ENCODE measurements at places on chromosomes 2 and 18.
A peak's percentile ranks its signal among the peaks of the same experiment; 100 is the strongest.

- no peak for DNase-seq
Measured at GRCh38 chr2:189268763-189269162, 89.2 kb upstream of the COL5A2 start.

DNA sequence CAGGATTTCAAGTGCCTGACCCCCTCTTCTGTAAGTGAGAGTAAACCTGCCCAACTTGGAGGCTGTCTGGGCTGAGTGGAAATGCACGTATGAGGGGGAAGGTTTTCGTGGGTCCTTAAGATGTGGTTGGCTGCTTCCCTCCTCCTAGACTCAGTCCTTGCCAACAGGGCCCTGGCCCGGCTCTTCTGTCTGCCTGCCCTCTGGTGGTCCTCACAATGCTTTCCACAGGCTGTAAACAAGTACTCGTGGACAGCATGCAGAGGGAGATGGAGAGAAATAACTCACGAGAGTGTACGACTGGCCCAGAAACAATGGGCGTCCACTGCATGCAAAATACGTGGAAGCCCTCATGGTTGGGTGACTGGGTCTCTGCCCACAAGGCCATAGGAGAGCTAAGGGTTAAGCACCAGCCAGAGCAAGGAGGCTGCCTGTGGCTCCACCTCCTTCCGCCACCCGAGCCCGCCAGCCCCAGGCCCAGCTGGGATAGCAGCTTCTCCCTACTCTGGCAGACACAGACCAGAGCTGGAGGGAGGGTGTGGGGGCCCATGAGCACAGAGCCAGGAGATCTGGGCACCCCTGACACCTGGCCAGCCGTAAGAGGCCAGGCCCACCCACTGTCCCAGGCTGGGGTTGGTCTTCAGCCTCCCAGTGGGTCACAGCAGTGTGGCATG is 17.0 kb upstream of the ARHGEF4 start:
- DNase-seq = no peak

DNA sequence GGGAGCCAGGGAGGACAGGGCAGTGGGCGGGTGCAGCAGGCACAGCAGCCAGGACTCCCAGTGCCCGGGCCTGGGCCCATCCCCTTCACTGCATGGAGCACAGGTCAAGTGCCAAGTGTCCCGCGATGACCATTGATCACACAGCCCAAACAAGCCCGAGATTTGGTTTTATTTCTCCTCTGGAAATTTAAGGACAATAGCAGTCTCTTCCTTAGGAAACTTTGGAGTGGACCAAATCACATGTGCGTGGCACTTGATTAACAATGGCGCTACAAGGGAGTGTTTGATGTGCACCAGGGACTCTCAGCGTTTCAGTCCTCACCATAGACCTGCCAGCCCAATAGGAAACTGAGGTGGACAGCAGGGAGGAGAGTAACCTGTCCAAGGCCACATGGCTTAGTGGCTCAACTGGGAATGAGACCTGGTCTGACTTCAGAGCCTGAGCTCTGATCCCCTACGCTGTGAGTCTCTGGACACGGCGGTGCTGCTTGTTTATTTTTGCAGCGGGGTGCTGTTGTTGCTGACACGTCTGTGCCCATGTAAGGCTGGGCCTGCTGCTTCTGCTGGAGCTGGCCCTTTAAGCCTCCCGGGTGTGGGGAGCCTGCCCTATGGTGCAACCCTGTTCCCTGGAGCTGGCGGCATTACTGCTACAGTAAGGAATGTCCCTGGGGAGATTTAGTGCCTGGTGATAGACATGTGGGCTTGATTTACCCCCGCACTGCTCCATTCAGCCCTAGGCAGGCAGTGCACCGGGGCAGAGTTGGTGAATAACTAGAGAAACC is 194.2 kb downstream of the INHBB start:
- no peak for DNase-seq

- DNase-seq = no peak
Measured at GRCh38 chr2:232869138-232870017, 686 bp upstream of the SNORC start.

- no peak for DNase-seq
Measured at GRCh38 chr2:151028691-151029176, 232.9 kb downstream of the RBM43 start.

- DNase-seq = no peak
Measured at GRCh38 chr2:8337321-8337720, 344.5 kb upstream of the ID2 start.

- no peak for DNase-seq
Measured at GRCh38 chr2:199055336-199055735, 402.4 kb downstream of the SATB2 start.

DNA sequence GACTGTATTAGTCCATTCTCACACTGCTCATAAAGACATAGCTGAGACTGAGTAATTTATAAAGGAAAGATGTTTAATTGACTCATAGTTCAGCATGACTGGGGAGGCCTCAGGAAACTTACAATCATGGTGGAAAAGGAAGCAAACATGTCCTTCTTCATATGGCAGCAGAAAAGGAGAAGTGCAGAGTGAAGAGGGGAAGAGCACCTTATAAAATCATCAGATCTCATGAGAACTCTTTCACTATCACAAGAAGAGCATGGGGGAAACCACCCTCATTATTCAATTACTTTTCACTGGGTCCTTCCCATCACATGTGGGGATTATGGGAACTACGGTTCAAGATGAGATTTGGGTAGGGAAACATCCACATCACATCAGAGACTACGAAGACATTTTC is 43.0 kb upstream of the CAVIN2 start:
- DNase-seq = no peak

DNA sequence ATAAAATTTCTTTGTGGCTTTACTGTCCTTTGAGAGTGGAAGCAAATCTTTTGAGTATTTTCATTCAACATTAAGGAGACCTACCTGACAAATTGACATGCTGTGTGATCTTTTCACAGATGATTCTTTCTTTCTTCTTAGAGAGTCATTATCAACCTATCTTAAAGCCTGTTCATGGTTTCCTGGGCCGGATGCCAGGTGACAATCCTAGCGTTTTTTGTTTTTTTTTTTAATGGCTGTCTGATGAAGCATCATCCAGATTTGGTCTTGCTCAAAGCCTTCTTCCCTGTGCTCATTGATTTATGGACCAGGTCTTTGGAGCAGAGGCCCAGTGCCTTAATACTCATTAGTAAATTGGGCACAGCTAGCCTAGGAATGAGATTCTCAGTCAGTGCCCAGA is 9.8 kb upstream of the MGAT5 start:
- no peak for DNase-seq

DNA sequence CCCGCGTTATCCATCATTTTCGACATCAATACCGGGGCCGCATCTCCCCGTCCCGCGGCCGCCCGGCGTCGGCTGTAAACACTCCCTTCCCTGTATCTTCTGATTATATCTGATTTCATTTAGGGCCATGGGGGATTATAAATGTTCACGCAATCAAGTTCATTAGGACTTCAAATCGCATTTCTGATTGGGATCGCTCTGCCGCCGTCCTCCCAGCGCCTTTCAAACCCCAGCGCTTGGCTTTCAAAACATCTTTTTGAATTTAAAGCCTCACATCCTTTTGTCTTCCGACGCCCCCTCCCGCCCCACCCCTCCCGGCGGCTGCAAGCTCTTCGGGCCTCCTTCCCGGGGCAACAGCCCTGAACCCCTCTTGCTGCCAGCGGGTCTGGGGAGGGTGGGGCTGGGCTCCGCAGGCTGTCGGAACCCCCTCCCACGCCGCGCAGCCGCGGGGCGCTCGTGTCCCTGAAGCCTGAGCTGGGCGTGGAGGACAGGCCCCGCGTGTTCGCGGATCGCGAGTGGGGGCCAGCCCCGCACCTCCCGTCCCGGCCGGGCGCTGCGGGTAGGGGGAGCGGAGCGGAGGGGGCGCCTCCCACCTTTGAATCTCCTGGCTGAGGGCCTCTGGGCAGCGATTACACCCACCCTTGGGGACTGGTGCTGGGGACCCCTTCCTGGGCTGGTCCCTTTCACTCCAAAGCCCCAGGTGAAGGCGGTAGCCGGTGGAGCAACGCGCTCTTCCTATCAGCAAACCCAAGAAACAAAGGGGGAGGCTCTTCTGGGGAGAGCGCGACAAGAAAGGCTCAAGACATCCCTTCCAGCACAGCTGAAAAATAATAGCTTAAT is 11.3 kb upstream of the GBX2 start:
- peak; percentile 23 for DNase-seq

GRCh38 chr18:10661317-10661716 is 135.5 kb downstream of the NAPG start:
- DNase-seq = no peak

DNA sequence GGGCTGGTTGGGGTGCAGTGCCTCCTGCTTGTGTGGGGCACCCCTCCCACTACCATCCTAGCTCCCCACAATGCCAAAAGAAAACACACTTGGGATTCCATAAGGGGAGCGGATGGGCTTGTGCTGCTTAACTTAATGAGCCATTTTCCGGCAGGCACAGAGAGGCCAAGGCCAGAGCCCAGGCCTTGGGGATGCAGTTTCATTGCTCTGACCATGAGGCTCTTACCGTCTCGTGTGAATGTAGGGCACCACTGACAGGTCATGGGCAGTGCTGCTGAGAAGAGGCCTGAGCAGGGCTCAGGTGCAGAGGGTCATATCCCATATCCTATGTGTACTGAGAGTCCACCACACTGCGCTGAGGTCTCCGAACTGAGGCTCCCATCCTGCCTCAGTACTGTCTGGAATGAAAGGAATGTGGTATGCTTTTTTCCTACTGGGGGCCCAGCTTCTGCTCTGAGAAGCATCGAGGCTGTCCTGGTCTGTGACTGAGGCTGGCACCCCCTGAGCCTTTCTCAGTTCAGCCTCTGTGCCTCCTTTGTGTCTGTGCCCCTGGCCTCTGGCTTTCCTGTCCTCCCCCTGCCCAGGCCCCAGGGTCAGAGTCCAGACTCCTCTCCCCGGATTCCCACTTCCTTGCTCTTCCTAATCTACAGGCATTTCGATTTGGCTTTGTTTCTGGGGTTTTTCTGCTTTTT is 45.2 kb upstream of the MAPRE3 start:
- no peak for DNase-seq

GRCh38 chr18:48292229-48292628 is 117.0 kb downstream of the ZBTB7C start:
- no peak for DNase-seq

- no peak for DNase-seq
Measured at GRCh38 chr2:59528525-59528924, 1024.9 kb downstream of the BCL11A start.

GRCh38 chr18:43794363-43794762 is 517.1 kb upstream of the SYT4 start:
- no peak for DNase-seq

DNA sequence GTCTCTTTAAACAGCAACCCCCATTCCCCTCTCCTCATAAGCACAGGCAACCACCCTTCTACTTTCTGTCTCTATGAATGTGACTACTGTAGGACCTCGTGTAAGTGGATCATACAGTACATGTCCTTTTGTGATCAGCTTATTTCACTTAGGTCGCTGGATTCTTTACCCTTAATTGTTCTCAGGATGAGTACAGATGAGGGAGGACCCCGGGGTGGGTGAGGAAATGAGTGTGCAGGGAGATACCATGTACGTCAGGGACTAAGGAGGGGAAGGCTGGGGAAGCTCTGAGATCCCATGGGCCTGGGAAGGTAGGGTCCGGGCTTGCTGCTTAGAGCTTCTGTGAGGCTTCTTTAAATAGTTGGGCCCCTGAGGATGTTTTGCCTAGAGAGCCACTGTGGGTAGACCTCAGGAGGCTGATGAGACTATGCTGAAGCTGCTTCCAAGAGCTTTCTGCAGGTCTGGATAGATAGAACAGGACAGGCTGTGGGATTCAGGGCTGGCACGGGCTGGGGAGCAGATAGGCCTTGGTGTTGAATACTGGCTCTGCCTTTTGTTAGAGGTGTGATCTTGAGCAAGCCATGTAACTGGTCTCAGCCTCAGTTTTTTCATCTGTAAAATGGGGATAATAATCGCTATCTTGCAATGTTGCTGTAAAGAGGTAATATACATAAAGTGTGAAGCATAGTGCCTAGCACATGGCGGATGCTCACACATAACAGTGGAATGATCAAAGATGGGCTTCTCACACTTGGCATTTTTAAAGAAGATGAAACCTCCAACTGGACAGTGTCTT is 155.3 kb downstream of the PRKCE start:
- DNase-seq = peak; percentile 57

DNA sequence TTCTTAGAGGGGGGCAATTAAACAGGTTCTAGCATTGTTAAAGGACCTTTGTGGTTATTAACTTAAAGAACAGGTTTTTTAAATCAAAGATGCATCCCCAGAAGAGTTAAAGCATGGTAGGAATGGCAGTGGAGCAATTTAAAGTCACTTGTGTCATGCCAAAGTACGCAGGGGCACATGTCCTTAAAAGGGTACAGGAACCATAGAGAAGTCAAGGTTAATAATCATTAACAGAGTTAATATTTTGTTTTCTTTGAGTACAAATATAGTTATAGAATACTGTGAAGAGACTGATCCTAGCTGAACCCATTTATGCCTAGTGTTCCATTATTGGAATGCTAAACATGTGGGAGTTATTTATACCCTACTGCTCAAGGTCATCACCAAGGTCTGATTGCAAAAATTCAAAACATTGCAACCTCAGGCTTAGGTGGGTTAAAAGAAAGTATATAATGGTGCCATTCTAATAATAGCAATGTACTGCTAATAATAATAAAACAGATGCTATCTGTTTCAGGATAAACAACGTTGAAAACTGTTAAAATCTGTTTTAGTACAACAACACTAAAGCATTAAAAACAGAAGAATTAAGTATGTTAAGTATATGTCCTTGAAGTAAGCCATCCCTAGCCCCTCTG is 216.0 kb downstream of the MYO3B start:
- no peak for DNase-seq

DNA sequence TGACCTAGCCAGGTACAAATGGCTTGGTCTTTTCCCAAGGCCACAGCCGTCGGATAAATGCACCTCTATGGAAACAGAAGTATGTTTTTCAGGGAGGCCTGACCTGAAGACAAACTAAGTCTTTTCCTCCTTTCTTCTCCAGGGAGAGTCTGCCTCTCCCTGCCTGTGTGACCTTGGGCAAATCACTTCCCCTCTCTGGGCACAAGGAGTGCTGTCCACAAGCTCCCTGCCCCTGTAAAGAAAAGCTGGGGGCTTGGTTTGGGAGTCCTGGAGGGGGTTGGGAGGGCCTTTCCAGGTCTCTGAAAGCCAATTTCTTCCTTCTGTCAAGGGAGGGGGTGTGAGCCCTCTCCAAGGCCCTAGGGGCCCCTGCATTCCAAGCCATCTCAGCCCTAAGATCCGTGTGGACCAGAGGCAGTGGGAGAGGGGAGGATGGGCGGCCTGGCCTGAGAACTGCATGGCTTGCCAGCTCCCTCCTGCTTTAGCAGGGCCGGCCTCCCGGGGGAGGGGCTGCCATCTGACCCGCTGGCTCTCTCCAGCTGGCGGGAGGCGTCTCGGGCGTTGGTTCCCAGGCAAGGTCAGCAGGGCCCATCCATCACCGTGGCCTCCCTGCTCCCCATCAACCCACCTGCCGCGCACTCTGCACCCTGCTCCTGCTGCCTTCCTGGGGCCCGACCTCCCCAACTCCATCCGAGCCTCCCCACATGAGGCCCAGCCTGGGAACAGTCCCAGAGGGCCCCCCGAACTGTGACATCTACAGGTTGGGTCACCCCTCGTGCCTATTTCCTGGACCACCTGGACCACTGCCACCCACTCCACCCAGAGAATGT is 61.4 kb downstream of the SMAD7 start:
- DNase-seq = no peak

DNA sequence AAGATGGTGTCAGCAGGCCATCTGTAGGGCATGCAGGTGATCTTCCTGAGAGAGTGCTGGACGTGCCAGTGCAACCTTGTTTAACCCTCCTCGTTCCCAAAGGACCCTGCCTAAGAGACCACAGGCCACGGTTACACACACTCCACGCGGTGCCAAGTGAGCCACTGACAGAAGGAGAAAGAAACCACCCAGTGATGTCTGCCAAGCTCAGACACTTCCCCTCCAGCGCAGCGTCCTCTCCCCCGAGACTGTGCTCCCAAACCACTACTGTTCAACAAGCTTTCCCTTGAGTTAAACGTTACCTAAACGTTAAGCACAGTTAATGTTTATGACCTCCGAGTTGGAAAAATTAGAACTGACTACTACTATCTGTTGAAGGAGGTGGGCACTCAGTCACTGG is 119.1 kb upstream of the NCK2 start:
- DNase-seq = no peak
